ENCODE measurements at places on chromosomes 12 and 14.

DNA sequence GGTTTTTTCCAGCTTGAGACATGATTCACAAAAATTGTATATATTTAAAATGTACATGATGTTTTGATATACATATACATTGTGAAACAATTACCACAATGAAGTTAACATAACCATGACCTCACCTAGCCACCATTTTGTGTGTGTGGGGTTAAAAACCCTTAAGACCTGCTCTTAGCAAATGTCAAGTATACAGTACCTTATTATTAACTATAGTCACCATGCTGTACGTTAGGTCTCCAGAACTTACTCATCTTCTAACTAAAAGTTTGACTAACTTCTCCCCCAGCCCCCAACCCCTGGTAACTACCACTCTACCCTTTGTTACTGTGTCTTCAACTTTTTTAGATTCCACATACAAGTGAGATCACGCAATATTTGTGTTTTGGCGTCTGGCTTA is 52.6 kb downstream of the EIF2S3B start:
- DNase-seq: no peak

DNA sequence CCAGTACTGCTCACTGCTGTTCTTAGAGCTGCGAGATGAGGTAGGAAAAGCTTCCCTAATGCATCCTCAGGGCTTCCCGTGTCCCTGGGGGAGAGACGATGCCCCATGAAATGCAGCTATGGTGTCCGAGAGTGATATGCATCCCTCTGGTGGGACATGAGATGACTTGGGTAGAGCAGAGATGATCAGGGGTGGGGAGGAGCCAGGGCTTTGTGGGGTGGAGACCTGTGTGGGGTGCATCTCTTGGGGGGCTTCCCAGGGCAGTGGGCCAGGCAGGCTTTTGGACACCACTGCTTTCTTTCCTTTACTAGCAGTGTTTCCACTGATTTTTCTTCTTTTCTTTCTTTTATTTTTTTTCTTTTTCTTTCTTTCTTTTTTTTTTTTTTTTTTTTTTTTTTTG is 147.3 kb downstream of the ADGRD1 start:
- DNase-seq: no peak

DNA sequence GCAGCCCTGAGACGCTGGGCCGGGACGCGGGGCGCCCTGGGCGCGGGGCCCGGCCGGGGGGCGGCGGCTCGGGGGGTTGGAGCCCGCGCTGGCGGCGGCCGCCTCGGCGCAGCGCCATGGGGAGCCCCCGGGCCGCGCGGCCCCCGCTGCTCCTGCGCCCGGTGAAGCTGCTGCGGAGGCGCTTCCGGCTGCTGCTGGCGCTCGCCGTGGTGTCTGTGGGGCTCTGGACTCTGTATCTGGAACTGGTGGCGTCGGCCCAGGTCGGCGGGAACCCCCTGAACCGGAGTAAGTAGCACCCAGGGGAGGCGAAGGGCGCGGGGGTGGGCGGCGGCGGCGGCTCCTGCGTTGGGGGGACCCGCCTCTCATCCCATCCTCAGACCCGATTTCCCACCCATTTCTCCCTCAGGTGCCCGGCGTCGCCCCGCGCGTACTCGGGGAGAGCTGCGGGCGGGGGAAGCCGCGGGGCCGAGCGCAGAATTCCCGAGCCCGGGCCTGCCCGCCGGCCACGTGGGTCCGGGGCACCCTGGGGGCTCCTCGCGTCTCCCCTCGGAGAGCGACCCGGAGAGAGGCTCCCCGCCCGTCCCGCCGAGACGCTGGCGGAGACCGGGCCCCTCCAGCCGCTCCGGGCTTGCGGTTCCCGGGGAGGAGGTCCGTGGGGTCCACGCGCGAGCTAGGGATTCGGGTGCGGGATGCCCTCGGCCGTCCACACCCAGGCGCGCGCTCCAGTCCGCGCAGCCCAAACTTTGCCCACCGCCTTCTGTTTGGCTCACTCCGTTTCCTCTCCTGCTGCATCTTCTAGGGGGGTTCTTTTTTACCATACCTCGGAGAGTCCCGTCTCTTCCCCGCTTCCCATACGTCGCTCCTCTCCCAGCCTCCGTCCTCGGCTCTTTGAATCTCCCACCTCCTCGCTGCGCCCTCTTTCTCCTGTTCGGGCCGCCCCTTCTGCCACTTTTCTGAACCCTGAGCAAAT is 807 bp downstream of the B4GALNT3 start:
- no peak for DNase-seq

- no peak for DNase-seq
Measured at GRCh38 chr14:104442631-104443390, 136.8 kb upstream of the C14orf180 start.

DNA sequence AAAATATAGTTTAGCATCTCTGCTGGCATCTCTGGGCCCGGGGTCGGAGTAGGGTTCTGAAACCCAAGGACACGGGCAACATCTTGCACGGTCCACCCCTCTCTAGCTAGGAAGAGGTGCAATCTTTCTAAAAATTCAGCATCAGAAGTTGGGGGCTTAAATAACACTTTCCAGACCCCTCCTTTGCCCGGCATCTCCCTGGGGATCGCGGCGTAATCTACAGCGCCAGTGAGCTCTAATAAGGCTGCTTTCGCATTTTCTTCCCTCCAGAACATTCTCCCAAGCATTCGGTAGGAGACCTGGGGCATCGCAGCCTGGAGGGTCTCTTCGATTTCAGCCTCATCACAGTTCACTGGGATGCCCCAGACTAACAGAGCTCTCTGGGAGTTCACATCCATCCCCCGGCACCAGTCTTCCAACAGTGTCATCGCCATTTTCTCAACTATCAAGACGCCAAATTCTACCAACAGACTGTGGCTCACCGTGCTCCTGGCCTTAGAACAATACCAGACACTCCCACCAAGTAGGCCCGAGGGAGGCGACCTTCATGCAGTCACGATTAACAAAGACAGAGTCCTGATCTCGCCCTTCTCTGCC is 880 bp downstream of the PNMA1 start:
- DNase-seq: no peak

GRCh38 chr12:75936515-75937440 is 94.8 kb downstream of the PHLDA1 start:
- no peak for DNase-seq

GRCh38 chr12:53966085-53966384 is 6.9 kb upstream of the HOXC11 start:
- DNase-seq: no peak

GRCh38 chr12:104579718-104580495 is 123.2 kb downstream of the CHST11 start:
- no peak for DNase-seq

- DNase-seq: no peak
Measured at GRCh38 chr14:39763402-39763890, 331.2 kb upstream of the FBXO33 start.

DNA sequence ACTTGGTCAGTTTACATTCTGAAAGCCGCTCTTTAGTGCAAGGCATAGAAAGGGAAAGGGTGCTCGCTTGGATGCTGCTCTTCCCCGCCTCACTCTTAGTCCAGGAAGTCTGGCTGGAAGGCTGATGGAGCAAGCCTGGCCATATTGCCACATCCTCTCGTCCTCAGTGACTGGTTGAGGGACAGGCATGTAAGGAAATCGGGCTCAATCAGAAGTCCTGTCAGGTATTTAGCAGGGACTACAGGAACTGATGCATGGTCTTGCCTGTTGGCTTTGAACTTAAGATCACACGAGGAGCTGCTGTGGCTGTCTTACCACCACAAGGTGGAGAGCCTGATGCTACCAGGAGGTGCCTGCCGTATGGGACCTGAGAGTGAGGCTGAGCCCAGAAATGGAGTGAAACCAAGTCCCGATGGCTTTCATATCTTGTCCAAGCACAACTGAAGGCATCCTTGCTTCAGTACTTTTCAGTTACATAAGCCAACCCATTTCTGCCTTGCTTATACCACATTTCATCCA is 10.7 kb upstream of the C12orf75 start:
- no peak for DNase-seq

GRCh38 chr12:4566474-4566873 is 4.5 kb downstream of the DYRK4 start:
- DNase-seq: no peak

GRCh38 chr12:49784756-49785409 is 43.3 kb downstream of the NCKAP5L start:
- no peak for DNase-seq

DNA sequence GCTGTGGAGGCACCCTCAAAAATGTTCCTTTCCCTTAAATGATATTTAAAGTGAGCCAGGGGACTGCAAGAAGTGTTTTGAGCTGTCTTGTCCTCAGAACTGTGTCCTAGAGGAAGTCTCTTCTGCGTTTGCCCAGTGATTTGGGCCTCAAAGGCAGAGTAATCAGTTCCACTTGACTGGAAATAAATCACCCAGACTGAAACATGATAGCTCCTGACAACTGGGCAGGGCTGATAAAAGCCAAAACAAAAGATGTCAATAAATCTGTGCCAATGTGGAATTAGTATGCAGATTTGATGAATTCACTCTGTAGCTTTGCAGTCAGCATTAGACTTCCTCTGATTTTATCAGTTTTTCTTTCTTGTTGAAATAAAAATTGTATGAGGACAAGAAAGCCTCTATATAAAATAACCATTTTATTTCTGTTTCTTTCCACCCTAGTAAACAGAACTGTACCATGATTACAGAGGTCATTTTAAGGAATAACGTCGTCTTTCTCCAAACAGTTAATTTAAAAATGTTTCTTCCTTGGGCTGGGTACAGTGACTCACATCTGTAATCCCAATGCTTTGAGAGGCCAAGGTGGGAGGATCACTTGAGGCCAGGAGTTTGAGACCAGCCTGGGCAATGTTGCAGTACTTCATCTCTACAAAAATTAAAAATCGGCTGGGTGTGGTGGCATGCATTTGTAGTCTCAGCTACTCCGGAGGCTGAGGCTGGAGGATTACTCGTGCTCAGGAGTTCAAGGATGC is 180.8 kb downstream of the ERC1 start:
- DNase-seq: peak; percentile 75

GRCh38 chr14:31828946-31829868 is 247.9 kb upstream of the ARHGAP5 start:
- no peak for DNase-seq

DNA sequence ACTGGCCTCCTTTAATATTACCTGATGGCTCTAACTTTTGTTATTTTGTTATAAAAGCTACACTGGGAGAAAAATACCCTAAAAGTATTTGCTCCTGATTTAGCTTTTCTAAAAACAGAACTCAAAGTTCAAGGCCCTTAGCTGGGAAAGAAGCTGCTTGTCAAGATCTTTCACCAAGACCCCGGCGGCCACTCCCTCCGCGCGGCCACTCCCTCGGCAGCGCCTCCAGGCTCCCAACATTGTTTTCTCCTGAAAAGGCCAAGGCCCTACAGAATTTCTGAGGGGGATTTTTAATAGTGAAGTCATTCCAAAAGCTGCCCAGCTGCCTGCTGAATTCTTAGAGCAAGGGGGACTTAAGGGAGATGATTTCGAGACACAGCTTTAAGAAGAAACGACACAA is 96.4 kb downstream of the NTN4 start:
- DNase-seq: no peak

- no peak for DNase-seq
Measured at GRCh38 chr14:75548544-75548943, 26.3 kb downstream of the BATF start.

- no peak for DNase-seq
Measured at GRCh38 chr12:123488539-123489230, 30.7 kb downstream of the SNRNP35 start.

- no peak for DNase-seq
Measured at GRCh38 chr12:114678718-114679117, 5.3 kb downstream of the TBX3 start.

GRCh38 chr12:116068371-116068770 is 209.1 kb downstream of the MED13L start:
- no peak for DNase-seq

DNA sequence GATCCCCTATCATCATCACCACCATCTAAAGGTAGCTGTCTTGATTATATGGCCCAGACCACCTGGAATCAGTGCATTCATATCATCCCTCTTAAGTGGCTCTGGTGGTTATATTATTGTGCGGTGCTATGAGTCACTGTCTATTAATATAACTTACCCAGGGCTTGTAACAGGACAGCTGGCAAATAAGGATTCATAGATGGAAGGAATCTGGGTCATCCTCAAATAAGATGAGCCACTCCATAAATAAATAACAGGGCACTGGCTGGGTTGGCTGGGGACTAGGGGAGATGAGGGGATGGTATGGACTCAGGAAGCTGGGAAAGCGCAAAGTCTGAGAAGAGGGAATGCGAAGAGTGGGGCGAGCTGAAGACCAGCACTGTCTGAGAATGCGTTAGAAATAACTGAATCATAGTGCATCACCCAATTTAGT is 216.1 kb downstream of the NUAK1 start:
- no peak for DNase-seq

DNA sequence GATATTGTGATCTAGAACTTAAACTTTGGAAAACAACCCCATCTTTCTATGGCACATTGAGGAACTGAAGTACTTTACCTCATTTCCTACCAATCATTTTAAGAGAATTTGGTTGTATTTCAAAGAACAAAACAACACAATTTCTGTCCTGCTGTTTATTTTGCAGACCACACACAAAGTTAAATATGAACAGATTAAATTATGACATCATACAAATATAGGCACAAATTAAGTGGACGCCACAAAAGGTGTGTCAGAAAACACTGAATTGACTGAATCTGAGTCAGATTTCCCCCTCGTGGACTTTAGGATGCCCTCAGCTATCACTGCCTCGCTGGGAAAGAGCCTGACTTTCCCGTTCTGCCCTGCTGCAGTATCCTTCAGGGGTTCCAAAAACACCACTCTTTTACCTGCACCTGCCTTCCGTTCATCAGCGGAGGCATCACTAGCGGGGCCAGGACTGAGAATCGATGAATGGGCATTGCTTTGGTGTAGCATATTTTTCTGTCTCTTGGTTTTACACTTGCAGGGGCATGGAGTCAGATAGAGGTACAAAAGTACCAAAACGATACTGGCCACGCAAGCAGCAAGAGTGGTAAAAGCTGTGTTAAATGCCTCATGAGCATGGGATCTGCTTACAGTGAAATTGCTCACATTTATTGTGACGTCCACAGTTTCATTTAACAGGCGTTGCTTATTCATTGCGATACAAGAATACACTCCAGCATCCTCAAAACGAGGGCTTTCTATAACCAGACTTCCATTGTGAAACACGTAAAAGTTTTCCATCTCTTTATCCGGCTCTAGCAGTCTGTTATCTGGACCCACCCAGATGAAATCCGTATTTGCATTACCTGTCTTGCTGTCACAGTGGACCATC is 2.0 kb upstream of the PCED1B start:
- no peak for DNase-seq

DNA sequence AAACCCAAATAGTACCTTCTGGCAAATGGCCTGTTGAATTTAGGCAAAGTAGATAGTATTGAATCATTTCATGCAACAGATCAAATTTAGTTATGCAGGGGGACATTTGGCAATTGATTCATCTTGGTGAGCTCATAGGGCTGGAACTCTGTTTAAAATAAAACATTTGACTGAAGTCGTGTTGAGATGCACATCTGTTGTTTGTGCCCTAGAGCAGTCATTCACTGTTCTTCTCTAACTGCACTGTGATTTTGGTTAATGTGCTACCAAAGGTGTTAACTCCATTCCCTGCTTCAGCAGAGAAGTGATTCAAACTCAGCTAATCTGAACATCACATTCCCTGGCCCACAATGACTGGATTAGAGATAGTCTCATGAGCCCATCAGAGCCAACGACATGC is 44.0 kb upstream of the CSRP2 start:
- no peak for DNase-seq
